COLO829 (cell line): ENCODE measurements at places on chromosomes 2 and 18.

DNA sequence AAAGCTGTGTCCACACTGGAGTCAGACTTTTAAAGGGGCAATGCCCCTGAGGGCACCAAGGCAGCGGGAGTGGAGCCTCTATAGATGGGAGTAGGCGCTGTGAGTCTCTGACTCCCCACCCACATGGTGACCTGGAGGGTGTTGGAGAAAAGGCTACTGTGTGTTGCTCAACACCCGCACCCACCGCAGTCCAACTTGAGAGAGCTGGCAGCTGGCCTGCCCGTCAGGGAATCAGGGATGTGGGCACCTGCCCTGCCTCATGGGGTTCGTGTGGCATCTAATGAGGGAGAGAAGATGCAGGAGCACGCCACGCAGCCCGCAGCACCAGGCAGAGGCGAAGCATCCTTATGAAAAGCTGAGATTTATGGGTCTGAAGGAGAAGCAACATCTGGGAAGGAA is 84.2 kb downstream of the KLHL29 start:
- no peak for DNase-seq

DNA sequence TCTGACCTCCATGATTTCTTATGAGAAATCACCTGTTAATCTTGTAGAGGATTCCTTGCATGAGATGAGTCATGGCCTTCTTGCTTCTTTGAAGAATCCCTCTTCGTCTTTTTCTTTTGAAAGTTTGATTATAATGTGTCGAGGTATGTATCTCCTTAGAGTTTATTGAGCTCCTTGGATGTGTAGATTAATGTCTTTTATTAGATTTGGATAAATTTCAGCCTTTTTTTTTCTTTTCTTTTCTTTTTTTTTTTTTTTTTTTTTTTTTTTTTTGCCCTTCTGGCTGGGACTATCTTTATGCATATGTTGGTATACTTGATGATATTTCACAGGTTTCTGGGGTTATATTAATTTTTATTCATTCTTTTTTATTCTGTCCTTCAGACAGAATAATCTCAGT is 72.3 kb upstream of the ITGA4 start:
- DNase-seq, result no peak

- DNase-seq, result no peak
Observed at GRCh38 chr18:13642440-13642827, 83.9 kb downstream of the FAM210A start.

DNA sequence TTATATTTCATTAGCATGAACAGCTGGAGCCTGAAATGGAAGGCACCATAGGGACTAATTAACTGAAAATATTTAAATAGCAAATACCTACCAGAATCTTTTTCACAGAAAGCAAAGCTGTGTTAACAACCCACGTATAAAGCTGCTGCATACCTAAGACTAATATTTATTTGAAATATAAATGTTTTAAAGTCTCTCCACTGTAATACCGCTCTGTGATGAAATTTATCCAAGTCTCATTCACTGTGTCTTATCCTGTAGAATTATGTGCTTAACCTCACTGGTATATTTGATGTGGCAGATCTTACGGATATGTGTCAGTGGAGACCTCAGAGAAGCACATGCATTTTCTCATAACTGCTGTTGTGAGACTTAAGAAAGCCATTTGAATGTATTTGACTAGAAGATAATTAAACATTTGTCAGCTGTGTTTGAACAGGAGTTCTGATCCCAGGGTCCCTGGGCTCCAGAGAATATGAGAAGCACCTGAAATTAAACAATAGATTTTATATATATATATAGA is 373.3 kb downstream of the ZNF804A start:
- no peak for DNase-seq

DNA sequence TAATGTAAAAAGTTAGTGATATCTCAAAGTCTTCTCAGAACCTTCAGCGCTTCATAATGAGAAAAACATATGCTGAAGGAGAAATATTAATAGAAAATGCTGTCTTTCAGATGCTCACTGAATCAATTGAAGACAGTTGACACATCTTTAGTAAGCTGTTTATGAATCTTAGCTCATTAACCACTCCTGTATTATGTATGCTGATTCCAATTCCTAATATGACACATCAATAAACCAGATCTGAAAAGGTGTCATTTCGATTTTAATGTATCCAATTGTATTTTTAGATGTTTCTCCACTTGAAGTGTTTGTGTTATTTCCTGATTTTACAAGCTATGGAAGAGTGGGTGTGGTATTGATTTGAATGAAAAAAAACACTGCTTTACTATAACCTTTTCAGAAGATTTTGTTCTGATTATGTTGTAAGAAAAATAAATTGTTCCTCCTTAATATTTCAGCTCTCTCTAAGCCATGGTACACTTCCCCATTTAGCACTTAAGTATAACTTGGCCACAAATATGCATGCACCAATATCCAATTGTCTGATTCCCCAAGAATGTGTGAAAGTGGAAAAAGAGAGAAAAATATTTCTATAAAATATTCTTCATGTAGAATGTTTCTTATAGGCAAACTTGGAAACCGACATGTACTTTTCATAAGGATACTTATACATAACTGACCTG is 569.8 kb downstream of the ARHGAP15 start:
- no peak for DNase-seq
